ENCODE measurements at places on chromosomes 6 and 20. TPM values are rescaled to one million over a fixed set of nuclear protein-coding genes. Genes with fewer than 3 reads are reported as not detected.

DNA sequence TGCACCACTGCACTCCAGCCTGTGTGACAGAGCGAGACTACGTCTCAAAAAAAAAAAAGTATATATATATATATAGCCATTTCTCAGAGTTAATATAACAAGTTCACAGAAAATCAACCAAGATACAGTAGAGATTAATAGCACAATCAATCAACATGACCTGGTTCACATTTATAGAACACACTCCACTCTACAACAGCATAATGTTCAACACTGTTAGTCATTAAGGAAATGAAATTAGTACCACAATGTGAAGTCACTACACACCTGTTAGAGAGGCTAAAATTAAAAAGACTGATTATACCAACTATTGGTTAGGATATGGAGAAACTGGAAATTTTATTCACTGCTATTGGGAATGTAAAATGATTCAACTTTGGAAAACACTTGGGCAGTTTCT is 387.7 kb downstream of the QKI start:
- no peak overlapping the region for H3K4me3 ChIP-seq
- no peaks in the 10 kb centered on the region for H3K36me3 ChIP-seq
- no peaks in the 10 kb centered on the region for H3K27me3 ChIP-seq
- no peak overlapping the region for H3K27ac ChIP-seq
- H3K4me1 ChIP-seq: no peaks in the 10 kb centered on the region

GRCh38 chr20:55514531-55514930 is 490.8 kb downstream of the CBLN4 start:
- no peaks in the 10 kb centered on the region for H3K27me3 ChIP-seq
- H3K27ac ChIP-seq: no peak overlapping the region
- H3K4me3 ChIP-seq: no peak overlapping the region
- no peaks in the 10 kb centered on the region for H3K36me3 ChIP-seq
- DNase-seq: no peak

DNA sequence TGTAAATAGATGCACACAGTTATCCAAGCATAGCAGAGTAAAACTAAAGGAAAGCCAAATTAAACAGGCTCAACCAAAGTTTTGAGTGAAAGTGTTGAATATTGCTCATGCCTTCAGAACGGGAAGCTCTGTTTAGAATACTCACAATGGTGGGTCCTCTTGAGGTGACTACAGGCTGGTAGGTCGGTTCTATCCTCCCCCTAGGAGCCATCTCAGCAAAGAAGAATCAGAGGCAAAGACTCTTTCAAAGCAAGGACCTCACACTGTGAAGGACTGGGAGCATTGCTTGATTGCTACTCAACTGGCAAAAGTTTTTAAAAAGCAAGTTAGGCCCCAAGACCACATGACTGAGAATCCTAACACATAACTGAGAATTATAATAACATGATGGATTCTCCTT is 88.4 kb upstream of the JAG1 start:
- no peak for DNase-seq
- no peak overlapping the region for H3K4me3 ChIP-seq
- H3K36me3 ChIP-seq: no peaks in the 10 kb centered on the region
- no peaks in the 10 kb centered on the region for H3K27me3 ChIP-seq
- H3K27ac ChIP-seq: no peak overlapping the region
- no peaks in the 10 kb centered on the region for H3K4me1 ChIP-seq

GRCh38 chr6:15230827-15231226 is 15.0 kb upstream of the JARID2 start:
- H3K36me3 ChIP-seq: no peaks in the 10 kb centered on the region
- no peak overlapping the region for H3K4me3 ChIP-seq
- no peaks in the 10 kb centered on the region for H3K4me1 ChIP-seq
- DNase-seq: no peak
- no peak overlapping the region for H3K27ac ChIP-seq
- no peaks in the 10 kb centered on the region for H3K27me3 ChIP-seq

The MAFB gene
- 26.5 TPM for total RNA-seq

DNA sequence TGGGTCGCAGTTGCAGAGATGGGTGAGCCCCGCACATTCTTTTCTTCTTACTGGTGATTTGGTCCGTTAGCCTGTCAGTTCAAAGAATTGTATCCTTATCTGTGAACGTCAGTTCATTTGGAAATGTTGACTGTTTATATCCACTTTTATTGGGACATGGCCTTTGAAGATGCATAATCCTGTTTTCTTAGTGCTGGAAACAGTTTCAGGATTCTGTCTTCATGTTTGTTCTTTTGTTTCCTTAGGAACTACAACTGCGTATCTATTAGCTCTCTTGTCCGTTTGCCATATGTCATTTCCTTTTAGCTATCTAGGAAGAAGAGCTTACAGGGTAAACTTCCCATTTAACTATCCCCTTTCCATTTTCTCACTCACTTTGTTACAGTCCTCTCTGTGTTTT is 35.0 kb upstream of the TULP1 start:
- H3K4me1 ChIP-seq: no peaks in the 10 kb centered on the region
- no peak overlapping the region for H3K27ac ChIP-seq
- no peak for DNase-seq

DNA sequence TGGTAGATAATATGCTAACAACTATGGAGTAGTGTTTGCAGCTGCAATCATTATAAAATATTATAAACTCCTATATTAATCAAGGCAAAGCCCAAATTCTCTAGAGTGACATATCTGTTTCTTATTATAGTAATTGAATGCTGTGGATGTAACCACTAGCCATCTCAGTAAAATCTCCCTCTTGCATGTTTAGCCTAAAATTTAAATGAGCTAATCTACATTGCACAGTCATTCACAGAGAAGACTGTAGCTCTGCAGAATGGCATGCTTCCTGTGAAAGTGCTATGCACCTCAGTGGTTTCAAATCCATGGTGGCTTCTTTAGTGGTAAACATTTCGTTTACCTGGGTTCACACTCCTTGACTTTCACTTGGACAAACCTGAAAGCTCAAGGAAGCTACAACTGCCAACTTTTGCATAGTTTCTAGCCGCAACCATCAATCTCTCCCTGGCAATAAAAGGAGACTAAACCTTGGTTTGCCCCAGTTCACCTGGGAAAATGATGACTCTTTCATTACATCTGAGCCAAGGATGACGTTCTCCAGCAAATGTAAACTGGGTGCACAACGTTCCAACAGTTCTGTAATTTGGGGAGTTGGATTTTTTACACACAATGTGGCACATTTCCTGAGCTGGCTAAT is 47.2 kb downstream of the FILIP1 start:
- H3K4me3 ChIP-seq: no peak overlapping the region
- no peaks in the 10 kb centered on the region for H3K4me1 ChIP-seq
- no peaks in the 10 kb centered on the region for H3K36me3 ChIP-seq

GRCh38 chr20:3407040-3407770 is at the start of gene DNAAF9:
TSS of gene DNAAF9 (minus strand) at chr20:3407669. CDS start at chr20:3407557, 112 bp downstream.
- no peaks in the 10 kb centered on the region for H3K4me1 ChIP-seq
- no peaks in the 10 kb centered on the region for H3K27me3 ChIP-seq
- peak; percentile 63 for DNase-seq
- no peaks in the 10 kb centered on the region for H3K36me3 ChIP-seq

The EDN3 gene
- 85.8 TPM for total RNA-seq

GRCh38 chr6:127090051-127090450 is 28.4 kb upstream of the RSPO3 start:
- no peak for DNase-seq
- H3K4me1 ChIP-seq: no peaks in the 10 kb centered on the region
- H3K27me3 ChIP-seq: peaks cover 3% of the 10 kb centered on the region
- no peaks in the 10 kb centered on the region for H3K36me3 ChIP-seq
- no peak overlapping the region for H3K4me3 ChIP-seq

GRCh38 chr6:141403827-141404226 is 728.9 kb upstream of the GJE1 start:
- H3K27ac ChIP-seq: no peak overlapping the region
- H3K4me1 ChIP-seq: no peaks in the 10 kb centered on the region
- no peaks in the 10 kb centered on the region for H3K27me3 ChIP-seq
- no peak for DNase-seq
- no peak overlapping the region for H3K4me3 ChIP-seq
- H3K36me3 ChIP-seq: no peaks in the 10 kb centered on the region

The GLP1R gene
- 0.55 TPM for total RNA-seq

DNA sequence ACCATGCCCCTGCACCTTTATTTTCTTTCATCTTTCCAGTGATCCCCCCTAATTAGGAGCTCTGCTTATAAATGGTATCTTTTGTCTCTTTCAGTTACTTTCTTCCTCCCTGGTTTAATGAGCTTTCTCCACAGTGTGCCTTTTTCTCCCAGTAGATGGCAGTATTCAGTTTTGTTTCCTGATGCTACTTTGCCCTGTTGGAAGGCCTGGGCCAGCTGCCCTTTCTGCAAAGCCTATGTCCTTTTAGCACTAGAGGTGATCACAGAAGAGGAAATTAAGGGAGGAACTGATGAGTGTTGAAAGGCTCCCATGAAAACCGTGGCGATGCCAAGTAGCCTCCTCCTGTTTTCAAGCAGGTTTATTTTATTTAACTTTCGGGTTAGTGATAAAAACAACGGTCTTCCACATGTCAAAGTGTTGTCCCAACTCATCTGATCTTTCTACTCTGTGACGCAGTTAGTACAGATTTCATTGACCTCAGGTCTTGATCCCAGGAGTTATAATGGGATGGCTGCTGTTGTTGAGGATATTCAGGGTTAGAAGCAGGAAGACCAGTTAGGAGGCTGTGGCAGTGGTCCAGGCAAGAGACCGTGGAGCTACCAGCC is 184.2 kb upstream of the BMP2 start:
- H3K27ac ChIP-seq: no peak overlapping the region
- H3K4me3 ChIP-seq: no peak overlapping the region
- H3K27me3 ChIP-seq: no peaks in the 10 kb centered on the region

The MAN1A1 gene
- total RNA-seq: 99.0 TPM

DNA sequence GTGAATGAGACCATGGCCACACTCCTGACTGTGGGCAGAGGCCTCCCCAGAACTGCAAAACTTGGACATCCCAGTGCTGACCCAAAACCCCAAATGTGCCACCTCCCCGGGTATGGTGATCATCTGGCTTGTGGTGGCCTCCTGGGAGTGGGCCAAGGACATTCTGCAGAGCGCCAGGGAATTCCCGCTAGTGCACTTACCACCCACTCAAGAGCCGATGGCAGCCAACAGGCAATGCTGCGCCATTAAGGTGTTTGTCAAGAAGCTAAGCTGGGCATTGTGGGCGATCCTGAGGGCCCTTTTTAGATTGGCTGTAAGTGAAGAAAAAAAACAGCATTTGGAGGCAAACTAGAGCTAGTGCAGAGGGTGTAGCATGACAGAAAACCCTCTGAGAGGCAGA is 9.4 kb downstream of the MMP24 start:
- H3K27ac ChIP-seq: no peak overlapping the region
- no peak for DNase-seq
- no peaks in the 10 kb centered on the region for H3K4me1 ChIP-seq
- H3K27me3 ChIP-seq: no peaks in the 10 kb centered on the region
- no peaks in the 10 kb centered on the region for H3K36me3 ChIP-seq

DNA sequence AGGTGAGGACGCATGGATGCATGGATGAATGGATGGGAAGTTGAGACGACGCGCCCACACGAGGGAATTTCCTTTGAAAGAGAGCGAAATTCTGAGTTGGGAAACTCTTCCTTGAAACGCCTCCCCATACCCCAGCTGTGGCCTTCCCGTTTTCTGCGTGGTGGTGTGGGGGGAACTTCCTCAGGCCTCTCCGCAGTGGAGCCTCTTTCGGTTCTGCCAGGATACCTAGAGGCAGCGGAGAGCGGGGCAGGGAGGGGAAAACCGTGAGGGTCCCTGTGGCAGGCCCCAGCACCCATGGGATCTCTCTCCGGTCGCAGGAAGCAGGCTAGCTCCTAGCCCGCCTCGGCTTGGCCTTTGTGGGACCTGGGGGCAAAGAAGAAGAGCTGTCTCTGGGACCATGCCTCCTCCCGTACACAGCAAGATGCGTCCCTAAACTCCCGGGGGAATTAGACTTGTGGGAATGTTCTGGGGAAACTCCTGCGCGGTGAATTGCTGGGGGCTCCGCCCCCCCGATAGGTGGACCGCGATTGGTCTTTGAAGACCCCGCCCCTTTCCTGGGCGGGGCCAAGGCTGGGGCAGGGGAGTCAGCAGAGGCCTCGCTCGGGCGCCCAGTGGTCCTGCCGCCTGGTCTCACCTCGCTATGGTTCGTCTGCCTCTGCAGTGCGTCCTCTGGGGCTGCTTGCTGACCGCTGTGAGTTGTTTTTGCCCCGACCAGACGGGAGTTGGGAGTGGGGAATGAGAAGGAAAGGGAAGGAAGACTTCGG is at the start of gene CD40:
TSS of gene CD40 (plus strand) at position 611 of the 764 bp plus-strand sequence. CDS start at position 641, 30 bp downstream.
- no peaks in the 10 kb centered on the region for H3K27me3 ChIP-seq
- no peaks in the 10 kb centered on the region for H3K4me1 ChIP-seq
- peak; percentile 92 for DNase-seq
- no peaks in the 10 kb centered on the region for H3K36me3 ChIP-seq
- peak within 1 kb of the TSS; percentile 60 for H3K4me3 ChIP-seq
- peak within 1 kb of the TSS; percentile 89 for H3K27ac ChIP-seq

The ADAT2 gene
- total RNA-seq: 6.3 TPM

DNA sequence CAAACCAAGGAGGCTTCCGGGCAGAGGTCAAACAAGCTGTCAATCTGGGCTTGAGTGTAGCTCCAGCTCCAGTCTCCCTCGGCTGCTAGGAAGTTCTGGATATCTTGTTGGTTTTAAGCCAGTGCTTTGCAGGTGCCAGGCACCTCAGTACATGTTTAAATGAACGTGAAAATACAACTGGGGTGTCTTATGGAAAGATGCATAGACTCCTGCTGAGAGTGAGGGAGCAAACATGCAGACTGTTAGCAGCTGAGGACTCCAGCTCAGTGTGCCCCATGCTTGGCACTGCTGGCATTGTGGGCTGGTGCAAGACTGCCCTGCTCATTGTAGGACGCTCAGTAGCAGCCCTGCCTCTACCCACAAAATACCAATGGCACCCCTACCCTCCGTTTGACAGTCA is 28.5 kb downstream of the ERMARD start:
- H3K36me3 ChIP-seq: no peaks in the 10 kb centered on the region
- H3K27me3 ChIP-seq: no peaks in the 10 kb centered on the region
- no peaks in the 10 kb centered on the region for H3K4me1 ChIP-seq
- no peak for DNase-seq
- H3K4me3 ChIP-seq: no peak overlapping the region

GRCh38 chr6:132188556-132189264 is 212.6 kb downstream of the MOXD1 start:
- no peak overlapping the region for H3K4me3 ChIP-seq
- no peaks in the 10 kb centered on the region for H3K27me3 ChIP-seq
- H3K36me3 ChIP-seq: no peaks in the 10 kb centered on the region
- H3K27ac ChIP-seq: no peak overlapping the region
- no peak for DNase-seq

The STK4 gene
- total RNA-seq: 36.8 TPM

GRCh38 chr20:60553095-60553494 is 594.9 kb downstream of the CDH26 start:
- no peak for DNase-seq
- H3K4me1 ChIP-seq: no peaks in the 10 kb centered on the region
- H3K27ac ChIP-seq: no peak overlapping the region
- H3K4me3 ChIP-seq: no peak overlapping the region

The LKAAEAR1 gene
- not detected for total RNA-seq

GRCh38 chr6:123201869-123202372 is 205.9 kb downstream of the CLVS2 start:
- no peaks in the 10 kb centered on the region for H3K4me1 ChIP-seq
- H3K27me3 ChIP-seq: no peaks in the 10 kb centered on the region
- H3K4me3 ChIP-seq: no peak overlapping the region
- H3K27ac ChIP-seq: no peak overlapping the region
- no peaks in the 10 kb centered on the region for H3K36me3 ChIP-seq

DNA sequence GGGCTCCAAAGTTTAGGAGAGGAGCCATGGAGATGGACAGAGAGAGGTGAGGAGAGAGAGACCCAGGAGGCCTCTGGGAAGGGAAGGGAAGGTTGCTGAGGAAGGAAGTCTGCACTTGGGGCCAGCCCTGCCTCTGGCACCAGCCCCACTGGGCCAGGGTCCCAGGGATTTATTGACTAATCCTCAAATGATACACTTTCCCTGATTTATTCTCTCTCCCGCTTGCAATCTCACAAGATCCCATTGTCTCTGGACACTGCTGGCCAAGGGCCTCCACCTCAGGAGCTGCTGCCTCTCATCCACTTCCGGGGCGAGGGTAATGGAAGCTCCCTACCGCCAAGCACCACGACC is 43.6 kb upstream of the FOXP4 start:
- H3K36me3 ChIP-seq: no peaks in the 10 kb centered on the region
- DNase-seq: peak; percentile 34
- H3K27ac ChIP-seq: no peak overlapping the region
